ENCODE measurements at places on chromosomes 4 and X. TPM values are rescaled to one million over a fixed set of nuclear protein-coding genes. Genes with fewer than 3 reads are reported as not detected.

DNA sequence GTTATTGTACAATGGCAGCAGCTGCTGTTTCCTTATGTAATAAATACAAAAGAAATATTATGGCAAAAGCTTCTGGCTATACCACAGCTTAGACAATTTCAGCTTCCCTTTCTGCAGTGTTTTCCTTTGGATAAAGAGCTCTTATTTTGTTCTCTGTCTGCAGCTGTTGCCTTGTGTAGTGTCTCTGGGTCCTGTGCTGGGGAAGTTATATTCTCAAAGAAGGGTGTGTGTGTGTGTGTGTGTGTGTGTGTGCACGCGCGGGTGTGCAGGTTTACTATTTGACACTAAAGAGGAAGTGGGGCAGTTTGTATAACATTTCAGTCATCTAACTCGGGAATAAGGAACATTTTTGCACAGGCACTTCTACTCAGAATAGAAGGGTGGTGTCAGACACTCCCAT is 83.6 kb downstream of the REPS2 start:
- no peak for DNase-seq

DNA sequence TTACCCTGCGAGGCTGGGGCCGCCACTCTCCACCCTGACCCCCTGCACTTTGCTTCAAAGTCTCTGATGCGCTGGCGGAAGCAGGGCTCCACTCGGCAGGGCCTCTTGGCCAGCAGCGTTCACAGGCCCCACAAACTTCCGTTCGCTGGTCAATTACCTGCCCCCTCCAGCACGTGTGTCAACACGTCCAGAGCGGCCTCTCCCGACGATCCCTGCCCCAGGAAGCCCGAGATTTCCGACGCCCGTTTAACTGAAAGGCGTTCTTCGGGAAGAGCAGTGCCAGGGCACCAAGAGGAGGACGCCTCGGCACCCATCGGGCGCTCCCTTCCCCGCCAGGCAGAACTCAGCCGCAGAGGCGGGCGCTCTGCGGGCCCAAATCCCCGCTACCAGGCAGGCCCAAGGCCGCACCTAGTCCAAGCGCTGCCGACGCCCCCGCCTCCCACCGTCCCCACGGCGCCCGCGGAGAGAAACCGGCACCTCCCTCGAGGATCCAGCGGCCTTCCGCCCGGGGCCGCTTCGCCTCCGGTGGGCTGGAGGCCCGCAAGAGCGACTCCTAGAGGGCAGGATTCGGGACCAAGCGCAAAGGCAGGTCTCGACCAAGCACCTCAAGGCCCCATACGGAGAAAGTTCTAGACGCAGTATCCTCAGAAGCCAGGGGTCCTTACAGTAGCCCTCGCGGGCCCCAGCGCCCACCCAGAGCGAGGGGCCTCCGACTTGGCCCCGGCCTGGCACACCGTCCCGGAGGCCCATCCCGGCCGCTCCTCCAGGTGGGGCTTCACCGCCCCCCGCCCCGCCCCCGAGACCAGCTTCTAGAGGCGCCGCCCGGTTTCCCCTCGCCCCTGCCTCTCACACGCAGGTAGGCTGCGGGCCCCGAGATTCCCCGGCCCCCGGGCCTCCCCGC is 586 bp downstream of the BCAP31 start:
- DNase-seq, result no peak

GRCh38 chrX:153375571-153375970 is 25.6 kb downstream of the PNMA6E start:
- no peak for DNase-seq

GRCh38 chr4:184748251-184748652 is 14.4 kb upstream of the CENPU start:
- peak; percentile 85 for DNase-seq

DNA sequence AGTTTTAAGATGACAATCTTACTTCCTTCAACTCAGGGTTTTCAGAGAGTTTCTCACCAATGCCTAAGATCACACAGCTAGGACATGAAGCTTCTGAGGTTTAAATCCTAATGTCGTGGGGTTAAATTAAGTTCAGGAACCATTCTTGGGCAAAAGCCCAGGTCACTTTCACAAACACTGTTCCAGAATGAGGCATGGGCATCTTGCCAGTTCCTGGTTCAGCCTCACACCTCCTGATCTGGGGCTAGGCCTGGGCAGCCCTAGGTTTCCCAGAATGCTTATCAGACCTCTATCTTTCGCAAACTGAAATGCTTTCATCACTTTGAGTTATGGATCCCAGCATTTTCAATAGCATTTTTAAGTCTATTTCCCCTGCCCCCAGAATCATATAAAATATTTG is 224.8 kb upstream of the EDA2R start:
- peak; percentile 18 for DNase-seq

- no peak for DNase-seq
Measured at GRCh38 chr4:22922426-22922825, 229.7 kb downstream of the GBA3 start.

GRCh38 chr4:74623041-74623440 is 171.3 kb downstream of the BTC start:
- no peak for DNase-seq

GRCh38 chr4:131248314-131248713 is 1900.8 kb upstream of the PCDH10 start:
- no peak for DNase-seq

GRCh38 chr4:89788206-89789072 is 48.5 kb downstream of the SNCA start:
- DNase-seq, result peak; percentile 68

GRCh38 chr4:82044141-82044993 is 329.4 kb downstream of the HNRNPD start:
- peak; percentile 88 for DNase-seq

- DNase-seq, result no peak
Measured at GRCh38 chr4:184201179-184201578, 16.5 kb downstream of the ENPP6 start.

DNA sequence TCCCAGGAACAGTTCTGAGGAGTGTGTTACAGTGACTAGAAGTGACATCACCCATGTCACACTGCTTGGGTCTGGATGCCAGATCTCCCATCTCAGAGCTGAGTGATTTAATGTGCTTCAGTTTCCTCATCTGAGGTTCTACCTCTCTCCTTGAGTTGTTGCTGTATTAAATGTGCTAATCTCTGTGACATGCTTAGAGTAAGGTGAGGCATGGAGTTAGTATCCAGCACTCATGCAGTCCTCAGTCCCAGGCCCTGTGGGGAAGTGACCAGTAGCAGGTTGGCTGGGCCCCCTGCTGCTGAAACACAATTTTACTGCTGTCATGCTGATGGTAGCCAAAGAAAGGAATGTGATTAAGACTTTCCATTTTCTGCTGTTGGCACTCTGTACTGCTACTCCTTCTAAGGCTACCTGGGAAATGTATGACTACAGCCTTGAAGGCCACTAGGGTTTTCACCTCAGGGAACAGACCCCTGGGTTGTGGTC is 639.6 kb downstream of the MID1IP1 start:
- DNase-seq, result no peak

- no peak for DNase-seq
Measured at GRCh38 chr4:52431410-52431809, 227.7 kb downstream of the USP46 start.

DNA sequence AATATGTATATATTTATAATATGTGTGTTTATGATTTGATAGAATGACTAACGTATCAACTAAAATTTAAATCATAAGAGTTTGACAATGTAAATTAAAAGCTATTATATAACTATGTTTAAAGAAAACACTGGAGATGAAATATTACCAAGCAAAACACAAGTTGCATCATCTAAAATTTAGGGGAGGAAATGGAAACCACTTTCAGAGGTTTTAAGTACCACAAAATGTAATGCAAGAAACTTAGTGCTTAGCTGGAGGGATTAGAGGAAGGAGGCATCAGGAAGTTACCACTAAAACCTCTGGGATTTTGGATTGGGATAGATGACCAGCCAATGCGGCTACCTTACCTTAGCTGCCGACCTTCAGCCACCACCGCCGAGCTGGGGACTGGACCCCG is 1192.1 kb upstream of the PRKX start:
- no peak for DNase-seq

GRCh38 chr4:131137196-131137595 is 2011.9 kb upstream of the PCDH10 start:
- DNase-seq, result no peak

DNA sequence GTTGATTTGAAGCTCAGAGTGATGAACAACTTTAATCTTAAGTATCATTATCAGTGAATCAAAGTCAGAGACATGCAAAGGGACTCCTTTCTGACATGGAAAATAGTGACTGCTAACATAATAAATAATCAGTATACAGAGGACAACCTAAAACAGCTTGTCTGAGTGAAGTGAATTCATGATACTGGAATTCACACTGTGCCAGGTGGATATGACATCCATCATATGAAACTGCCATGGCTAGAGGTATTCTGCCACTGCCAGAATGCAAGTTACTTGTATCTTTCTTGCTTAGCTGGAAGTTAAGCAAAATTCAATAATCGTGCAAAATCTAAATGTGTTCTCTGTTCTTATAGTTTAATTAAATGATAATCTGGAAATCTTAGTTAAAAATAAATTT is 429.0 kb downstream of the CFAP47 start:
- DNase-seq, result no peak

DNA sequence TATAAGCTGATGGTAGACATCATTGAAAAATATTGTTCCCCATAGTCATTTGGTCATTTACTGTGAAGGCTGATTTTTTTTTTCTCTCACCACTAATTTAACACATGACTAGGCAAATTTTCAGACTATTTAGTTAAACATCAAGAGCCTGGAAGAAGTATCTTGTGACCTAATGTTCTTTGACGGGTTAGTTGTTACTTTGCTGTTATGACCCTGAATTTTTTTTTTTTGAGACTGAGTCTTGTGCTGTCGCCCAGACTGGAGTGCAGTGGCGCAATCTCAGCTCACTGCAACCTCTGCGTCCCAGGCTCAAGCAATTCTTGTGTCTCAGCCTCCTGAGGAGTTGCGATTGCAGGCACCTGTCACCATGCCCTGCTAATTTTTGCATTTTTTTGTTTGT is 67.0 kb downstream of the HPF1 start:
- no peak for DNase-seq

DNA sequence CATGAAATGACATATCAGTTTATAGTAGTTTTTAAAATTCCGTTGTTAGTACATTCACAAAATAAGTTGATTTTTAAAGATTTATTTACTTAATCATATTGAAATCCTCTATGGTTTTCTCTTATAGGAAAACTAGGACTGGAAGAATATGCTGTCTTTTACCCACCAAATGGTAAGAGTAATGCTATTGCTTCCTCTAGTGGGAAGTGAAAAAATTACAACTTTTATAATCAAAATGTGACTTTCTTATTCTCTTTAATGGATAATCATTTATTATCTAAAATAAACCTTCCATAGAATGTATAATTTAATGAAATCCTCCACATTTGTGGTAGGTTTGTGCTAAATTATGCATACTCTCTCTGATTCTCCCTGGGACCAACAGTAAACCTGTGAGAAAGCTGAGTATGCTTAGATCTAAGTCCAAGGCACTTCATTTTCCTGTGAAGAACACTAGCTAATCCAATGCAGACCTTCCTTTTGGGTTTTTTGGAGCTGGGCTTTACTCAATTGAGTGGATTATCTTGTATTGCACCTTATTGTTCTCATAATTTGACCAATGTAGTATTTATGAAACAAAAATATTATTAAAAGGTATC is 136.2 kb downstream of the TBC1D19 start:
- no peak for DNase-seq

DNA sequence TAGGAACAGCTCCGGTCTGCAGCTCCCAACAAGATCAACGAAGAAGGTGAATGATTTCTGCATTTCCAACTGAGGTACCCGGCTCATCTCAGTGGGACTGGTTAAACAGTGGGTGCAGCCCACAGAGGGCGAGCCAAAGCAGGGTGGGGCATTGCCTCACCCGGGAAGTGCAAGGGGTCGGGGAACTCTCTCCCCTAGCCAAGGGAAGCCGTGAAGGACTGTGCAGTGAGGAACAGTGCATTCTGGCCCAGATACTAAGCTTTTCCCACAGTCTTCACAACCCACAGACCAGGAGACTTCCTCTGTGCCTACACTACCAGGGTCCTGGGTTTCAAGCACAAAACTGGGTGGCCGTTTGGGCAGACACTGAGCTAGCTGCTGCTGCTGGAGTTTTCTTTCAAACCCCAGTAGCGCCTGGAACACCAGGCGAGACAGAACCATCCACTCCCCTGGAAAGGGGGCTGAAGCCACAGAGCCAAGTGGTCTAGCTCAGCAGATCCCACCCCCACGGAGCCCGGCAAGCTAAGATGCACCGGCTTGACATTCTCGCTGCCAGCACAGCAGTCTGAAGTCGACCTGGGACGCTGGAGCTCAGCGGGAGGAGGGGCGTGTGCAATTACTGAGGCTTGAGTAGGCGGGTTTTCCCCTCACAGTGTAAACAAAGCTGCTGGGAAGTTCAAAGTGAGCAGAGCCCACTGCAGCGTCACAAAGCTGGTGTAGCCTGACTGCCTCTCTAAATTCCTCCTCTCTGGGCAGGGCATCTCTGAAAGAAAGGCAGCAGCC is 84.6 kb downstream of the THOC2 start:
- DNase-seq, result no peak

GRCh38 chr4:69896530-69897116 is 34.2 kb upstream of the CSN1S1 start:
- DNase-seq, result no peak

- DNase-seq, result no peak
Measured at GRCh38 chrX:136094962-136095361, 52.4 kb upstream of the FHL1 start.

DNA sequence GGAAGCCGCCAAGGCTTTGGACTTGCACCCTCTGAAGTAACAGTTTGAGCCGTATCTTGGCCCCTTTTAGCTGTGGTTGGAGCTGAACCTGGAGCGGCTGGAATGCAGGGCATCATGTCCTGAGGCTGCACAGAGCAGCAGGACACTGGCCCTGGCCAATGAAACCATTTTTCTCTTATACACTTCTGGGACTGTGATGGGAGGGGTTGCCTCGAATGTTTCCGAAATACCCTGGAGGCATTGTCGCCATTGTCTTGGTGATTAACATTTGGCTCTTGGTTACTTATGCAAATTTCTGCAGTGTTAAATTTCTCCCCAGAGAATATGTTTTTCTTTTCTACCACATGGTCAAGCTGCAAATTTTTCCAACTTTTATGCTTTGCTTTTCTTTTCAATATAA is 137.2 kb downstream of the MAGEC1 start:
- DNase-seq, result no peak

DNA sequence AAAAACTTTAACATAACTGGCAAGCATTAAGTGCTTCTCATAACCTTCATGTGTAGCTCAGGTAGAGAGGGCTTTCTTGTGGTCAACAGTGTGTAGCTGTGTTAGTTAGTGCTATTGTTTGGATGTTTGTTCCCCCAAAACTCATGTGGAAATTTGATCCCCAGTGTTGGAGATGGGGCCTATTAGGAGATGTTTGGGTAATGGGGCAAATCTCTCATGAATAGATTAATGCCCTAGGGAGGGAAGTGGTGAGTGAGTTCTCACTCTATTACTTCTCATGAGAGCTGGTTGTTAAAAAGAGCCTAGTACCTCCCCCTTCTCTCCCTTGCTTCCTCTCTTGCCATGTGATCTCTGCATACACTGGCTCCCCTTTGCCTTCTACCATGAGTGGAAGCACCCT is 16.5 kb upstream of the SLC25A43 start:
- DNase-seq, result no peak

GRCh38 chr4:86975927-86976326 is 41.1 kb downstream of the AFF1 start:
- no peak for DNase-seq

Gene KLHL4
- polyA plus RNA-seq, result 0.25 TPM

Gene MTNR1A
- not detected for polyA plus RNA-seq

Gene ZIC3
- polyA plus RNA-seq, result not detected

Gene ZNF595
- 4.4 TPM for polyA plus RNA-seq

Gene RHOXF2
- polyA plus RNA-seq, result not detected

Gene FAT4
- polyA plus RNA-seq, result 2.8 TPM

Gene TGIF2LX
- polyA plus RNA-seq, result not detected

Gene NEUROG2
- not detected for polyA plus RNA-seq

Gene SORCS2
- 2.1 TPM for polyA plus RNA-seq

Gene LINC00632
- 12.8 TPM for polyA plus RNA-seq
